Fibroblast of skin of scalp (primary cell): ENCODE measurements at places on chromosomes 4 and X.

DNA sequence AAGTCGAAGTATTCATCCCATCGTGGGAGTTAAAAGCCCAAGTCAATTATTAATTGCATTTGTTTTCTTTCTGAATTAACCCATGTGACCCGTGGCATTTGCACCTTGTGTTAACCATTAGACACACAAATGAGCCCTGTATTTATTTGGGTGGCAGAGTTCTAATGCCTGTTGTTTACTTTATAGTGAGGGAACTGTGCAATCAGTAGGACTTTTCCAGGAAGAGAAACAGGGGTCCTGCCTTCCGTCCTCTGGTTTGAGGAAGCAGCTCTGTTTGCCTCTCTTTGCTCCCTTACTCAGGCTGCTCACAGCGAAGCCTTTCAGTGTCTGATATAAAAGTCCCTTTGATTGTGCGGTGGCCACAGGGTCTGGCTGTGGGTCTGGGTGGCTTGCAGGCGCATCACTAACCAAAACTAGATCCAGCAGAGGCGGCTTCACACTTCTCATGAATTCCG, 263.6 kb downstream of the PTTG2 start:
- no peak for DNase-seq

DNA sequence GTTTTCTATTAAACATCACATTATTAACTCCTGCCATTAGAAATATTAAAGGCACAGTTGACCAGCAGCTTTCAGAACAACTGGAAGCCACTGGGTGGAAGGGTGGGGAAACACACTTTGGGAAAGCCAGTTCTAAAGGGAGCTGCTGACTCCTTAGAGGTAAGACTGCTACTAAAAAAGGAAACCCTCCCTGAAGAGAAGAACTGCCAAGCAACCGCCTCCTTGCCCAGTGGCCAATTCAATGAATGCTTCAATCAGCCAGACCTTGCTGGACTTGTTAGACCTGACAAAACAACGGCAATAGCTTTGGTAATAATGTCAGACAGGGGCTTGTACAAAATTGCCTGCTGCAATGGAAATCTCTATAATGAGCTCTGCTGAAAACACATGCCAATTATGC, 15.6 kb downstream of the OPHN1 start:
- DNase-seq: no peak

DNA sequence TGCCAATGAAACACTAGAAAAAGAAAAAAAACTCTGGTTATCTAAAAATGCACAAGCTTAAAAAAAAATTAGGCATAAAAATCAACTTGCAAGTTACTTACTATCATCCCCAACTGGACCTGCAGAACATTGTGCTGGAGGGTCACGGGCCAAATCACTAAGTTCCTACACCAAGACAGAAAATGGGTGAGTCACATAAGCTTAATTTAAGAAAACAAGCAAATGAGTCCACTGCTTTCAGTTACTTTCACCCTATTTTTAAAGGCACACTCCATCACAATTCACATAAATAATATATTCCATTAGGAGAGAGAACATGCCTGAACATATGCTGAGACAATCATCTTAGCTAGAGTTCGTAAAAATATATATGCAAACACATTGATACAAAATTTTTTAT, 17.7 kb downstream of the UBE2D3 start:
- no peak for DNase-seq

- DNase-seq: no peak
Observed at GRCh38 chrX:94635003-94635402, 961.0 kb downstream of the FAM133A start.

GRCh38 chrX:71256856-71257255, 2.9 kb upstream of the ZMYM3 start:
- DNase-seq: no peak

DNA sequence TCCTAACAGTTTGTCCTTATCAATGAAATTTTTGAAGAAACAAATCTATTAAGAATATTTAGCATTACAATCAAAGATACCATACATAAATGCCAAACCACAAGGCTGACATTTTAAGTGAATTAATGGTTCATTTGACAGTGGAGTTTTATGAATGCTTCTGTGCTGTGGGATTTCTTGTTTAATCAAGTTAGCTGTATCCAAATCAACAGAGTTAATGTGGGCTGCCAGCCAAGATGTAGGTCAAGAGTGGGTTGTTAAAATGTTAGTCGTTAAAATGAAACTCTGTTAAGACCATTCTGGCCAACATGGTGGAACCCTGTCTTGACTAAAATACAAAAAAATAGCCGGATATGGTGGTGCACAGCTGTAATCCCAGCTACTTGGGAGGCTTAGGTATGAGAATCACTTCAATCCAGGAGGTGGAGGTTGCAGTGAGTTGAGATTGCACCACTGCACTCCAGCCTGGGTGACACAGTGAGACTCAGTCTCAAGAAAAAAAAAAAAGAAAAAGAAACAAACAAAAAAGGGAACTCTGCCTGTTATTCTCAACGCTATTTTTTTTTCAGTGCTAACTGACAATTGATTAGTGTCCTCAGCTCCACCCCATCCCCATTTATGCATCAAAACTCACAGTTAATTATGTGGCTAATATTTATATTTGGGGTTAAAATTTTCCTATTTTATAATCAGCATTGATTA, 20.2 kb downstream of the GPAT3 start:
- no peak for DNase-seq

DNA sequence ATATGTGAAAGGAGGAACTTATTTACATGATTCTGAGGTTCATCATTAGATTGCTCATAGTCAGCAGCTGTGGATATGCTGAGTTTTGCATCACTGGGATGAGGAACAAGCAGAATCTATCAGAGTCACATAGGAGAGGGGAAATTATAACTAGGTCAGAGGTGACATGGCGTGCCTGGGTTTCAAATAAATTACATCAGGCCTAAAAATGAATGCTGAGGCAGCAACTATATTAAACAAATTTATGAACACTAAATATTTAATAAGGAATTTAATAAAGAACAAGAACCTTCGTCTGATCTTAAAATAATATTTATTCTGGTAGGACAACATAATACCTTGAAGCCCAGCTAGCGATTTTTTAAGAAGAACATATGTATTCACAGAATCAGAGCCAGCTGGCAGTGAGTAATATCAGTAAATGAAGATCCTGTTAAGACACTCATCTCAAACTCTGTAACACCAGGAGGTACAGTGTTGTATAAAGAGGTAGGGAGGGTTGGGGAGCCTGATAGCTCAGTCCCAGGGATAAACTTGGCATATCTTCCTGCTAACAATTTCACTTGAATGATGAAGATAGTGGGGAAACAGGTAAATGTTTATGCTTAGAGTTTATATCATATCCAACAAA, 60.9 kb upstream of the HS3ST1 start:
- no peak for DNase-seq

DNA sequence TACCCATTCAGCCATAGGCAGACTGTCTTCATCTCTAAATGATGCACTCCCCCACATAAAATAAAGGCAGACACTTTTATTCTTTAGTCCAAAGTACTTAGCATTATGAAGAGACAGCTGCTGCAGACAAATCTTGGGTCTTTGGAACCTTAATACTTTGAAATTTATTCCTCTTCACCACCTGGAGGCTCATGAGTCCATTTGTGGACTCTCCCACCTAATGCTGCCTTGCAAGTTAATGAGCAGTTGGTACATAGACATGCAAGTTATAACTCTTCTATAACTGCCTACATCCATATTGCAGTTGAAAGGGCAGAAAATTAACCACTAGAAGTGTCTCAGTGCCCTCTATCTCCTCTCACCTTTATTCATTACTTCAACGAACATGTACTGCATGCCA, 118.6 kb upstream of the CPEB2 start:
- DNase-seq: no peak

DNA sequence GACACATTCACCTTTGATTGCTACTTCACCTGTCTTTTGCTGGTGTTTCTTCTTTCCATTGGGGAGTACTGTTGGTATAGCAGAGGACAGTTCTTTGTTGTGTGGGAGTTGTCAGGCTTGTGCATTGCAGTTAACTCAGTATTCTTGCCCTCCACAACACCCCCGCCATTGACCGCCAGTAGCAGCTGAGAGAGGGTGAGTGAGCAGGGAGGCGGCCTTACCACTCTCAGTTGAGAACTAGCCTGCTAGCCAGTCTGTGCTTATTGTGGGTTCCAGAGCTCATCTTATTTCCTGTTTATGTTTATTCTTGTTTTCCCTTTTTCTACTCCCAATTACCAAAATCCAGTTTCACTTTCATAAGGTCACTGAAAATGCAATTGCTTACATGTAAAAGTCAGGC, 52.2 kb downstream of the STIM2 start:
- no peak for DNase-seq

DNA sequence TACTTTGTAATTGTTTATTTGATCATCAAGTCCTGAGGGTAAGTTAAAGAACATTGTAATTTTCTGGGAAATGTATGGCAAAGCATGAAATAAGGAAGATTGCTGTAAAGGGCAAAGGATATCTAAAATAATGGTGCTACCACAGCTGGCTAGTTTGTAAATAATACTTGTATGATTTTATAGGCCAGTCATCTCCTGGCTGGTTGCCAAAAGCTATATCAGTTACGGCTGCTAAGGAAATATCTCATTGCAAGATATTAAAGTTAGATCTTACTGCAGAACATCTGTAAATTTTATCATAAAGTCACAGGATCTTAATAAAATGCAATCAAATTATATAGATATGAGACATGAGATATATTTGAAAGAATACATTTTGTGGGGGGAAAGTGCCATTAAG, 150.8 kb upstream of the CXCL13 start:
- DNase-seq: no peak

GRCh38 chr4:132513491-132513890, 635.6 kb upstream of the PCDH10 start:
- no peak for DNase-seq

- peak; percentile 22 for DNase-seq
Observed at GRCh38 chr4:156422576-156422975, 468.9 kb upstream of the CTSO start.

GRCh38 chr4:83964996-83965541, 429.2 kb downstream of the GPAT3 start:
- DNase-seq: peak; percentile 9

GRCh38 chr4:24137671-24138601, 248.1 kb upstream of the PPARGC1A start:
- DNase-seq: no peak

DNA sequence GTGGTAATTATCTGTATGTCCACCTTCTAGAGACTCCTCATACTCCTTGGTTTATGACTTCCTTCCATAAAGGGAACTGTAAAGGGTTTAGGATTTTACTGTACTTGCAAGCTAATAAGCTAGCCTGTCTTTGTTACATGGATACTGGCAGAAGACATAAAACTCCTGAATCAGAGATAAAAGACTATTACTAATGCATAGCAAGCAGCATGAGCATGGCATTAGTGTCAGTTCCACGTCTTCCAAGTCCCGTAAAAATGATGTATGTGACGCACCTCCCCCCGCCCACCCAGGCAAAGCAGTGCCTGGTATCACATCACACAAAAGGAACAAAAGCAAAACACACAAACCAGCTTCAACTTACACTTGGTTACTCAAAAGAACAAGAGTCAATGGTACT, 71.0 kb downstream of the SLC10A6 start:
- DNase-seq: no peak

- peak; percentile 9 for DNase-seq
Observed at GRCh38 chrX:43349363-43349762, 306.7 kb upstream of the MAOA start.

DNA sequence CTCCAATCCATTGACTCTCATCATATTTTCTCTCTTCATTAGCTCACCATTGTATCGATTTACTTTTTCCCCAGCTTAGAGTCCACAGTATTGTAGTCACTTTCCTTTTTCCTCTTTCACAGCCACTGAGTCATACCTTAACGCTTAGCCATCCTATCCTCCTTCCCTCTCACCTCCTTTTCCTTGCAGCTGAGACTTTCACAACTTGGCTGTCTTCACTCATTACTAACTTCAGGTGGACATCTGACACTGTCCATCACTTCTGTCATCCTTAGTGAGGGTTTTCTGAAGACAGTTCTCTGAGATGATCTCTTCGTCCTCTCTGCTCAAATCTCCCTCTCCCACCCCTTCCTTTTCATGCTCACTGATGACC, 70.5 kb upstream of the ESX1 start:
- no peak for DNase-seq

DNA sequence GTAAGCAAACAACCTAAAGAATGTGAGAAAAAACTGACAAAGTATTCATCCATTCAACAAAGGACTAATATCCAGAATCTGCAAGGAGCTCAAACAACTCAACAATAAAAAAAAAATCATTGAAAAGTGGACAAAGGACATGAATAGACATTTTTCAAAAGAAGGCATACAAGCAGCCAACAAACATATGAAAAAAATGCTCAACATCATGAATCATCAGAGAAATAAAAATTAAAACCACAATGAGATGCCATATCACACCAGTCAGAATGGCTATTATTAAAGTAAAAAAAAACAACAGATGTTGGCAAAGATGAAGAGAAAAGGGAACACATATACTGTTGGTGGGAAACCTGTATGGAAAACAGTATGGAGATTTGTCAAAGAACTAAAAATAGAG, 120.7 kb upstream of the ADGRL3 start:
- DNase-seq: peak; percentile 56
